Activated CD4-positive, alpha-beta T cell treated with anti-CD3 and anti-CD28 coated beads, Interleukin-2, Interleukin-6, amounts not matched to agents 100 ng/mL and 50 ng/mL, durations not matched to agents 16 hours and 8 hours (primary cell): ENCODE measurements at places on chromosomes 11 and 22.

- DNase-seq, result no peak
Measured at GRCh38 chr11:57764566-57764965, 3.0 kb downstream of the CTNND1 start.

DNA sequence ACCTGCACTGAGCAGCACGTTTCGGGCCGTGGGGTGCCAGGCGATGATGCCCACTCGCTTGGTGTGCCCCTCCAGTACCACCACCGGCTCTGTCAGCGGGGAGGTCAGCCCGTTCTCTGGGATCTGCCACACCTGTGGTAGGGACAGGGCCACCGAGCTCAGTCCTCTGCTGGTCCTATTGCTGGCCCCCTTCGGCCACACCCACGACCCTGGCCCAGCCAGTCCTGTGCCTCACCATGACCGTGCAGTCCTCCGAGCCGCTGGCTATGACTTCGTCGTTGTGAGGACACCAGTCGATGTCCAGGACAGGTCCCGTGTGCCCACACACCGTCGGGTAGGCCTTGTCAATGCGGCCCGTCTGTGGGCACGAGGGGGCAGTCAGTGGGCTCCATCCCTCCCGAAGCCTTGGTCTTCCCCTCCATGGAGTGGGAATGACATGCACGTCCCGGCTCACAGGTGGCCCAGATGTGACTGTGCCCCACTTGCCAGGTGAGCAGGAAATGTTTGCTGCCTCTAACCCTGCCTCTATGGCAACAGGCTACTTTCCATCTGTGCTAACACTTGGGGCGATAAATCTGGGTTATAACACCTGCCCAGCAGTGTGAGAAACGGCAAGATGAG, 1.4 kb downstream of the CORO1B start:
- DNase-seq, result no peak

DNA sequence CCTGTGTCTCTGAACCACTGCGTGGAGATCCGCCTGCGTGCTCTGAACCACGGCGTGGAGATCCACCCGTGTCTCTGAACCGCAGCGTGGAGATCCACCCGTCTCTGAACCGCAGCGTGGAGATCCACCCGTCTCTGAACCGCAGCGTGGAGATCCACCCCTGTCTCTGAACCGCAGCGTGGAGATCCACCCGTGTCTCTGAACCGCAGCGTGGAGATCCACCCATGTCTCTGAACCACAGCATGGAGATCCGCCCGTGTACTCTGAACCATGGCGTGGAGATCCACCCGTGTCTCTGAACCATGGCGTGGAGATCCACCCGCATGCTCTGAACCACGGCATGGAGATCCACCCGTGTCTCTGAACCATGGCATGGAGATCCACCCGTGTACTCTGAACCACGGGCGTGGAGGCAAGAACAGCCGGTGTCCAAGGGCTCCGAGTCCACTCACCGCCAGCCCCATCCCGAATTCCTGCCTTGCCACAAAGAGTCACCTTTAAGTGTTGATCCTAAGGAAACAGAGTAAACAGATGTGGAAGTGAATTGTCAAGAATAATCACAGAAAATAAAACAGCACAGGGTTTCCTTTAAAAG, 659.4 kb downstream of the BRD1 start:
- DNase-seq, result no peak

DNA sequence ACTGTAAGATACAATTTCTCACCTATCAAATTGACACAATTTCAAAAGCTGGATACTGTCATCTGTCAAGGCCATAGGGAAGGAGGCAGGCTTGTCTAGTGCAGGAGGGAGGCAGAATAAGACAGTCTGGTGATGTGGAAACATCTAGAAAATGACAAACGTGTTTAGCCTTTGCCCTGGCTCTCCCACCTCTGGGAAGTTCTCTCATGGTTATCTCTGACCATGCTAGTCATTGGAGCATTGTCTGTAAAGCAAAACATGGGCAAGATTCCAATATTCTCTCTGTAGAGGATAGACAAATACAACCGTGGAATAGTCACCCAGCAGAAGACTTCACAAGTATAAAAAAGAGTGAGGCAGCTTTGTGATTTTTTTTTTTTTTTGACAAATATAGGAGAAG, 9.1 kb upstream of the SERHL2 start:
- DNase-seq, result no peak

GRCh38 chr11:63589000-63589399, 25.2 kb downstream of the PLAAT3 start:
- DNase-seq, result no peak

DNA sequence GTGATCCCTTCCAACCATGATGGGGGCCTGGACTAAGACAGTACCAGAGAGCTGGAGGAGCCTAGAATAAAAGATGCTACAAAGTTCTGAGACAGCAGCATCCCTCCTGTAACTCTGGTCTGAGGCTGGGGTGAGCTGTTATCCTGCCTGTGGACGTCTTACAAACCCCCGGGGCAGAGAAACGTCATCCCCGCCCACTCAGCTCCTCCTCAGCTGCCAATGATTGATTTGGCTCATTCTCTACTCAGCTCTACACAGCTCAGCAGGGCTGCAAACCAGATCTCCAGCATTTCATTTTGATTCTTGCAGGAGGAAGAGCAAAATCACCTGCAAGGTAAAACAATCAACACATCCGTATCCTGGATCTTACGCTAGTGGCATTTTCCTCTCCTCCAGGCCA, 55.5 kb downstream of the CSNK2A3 start:
- DNase-seq, result no peak

DNA sequence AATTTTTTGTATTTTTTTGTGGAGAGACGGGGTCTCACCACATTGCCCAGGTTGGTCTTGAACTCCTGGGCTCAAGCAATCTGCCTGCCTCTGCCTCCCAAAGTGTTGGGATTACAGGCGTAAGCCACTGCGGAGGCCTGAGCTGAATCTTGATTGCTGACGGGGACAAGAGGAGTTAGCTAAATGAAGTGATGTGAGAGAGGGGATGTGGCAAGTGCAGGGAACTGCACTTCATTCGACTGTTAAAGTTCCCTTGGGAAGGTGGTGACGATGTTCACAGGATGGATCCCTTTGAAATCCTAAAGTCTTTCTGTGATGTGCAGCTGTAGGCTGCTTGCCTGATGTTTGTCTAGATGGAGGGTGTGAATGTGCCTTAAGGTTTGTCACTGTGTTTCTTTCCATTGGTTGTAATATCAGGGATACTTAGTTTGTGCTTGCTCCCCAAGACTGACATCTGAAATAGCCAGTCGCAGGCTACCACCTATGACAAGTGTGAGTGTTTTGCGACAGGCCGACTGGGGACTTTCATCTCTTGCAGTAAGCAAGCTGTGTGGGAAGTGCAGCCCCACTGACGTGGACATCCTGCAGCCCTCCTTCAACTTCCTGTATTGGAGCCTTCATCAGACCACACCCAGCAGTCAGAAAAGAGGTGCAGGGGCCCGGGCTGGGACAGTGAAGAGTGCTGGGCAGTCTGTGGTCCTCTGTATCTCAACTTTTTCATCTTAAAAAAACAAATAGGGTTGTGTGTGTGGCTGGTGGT, 19.6 kb upstream of the CCDC134 start:
- DNase-seq, result peak; percentile 94

DNA sequence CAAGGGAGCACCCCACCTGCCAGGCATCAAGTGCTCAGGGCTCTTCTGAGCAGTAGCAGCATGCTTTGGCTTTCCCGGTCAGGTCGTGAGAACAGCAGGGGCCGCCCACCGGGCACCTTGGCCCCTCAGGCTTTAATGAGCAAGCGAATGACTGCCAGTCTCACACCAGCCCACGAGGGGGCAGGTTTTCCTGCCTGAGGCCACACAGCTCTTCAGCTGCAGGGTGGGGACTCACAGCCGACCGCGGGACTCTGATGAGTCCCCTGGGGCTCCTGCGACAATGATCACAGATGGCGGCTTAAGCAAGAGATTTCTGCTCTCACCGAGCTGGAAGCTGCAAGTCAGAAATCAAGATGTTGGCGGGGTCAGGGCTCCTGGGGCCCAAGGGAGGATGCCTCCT, 14.3 kb upstream of the FGF19 start:
- peak; percentile 39 for DNase-seq
